Left renal pelvis (tissue), 4 donors: ENCODE measurements at places on chromosomes 11 and 22. TPM values are rescaled to one million over a fixed set of nuclear protein-coding genes. Genes with fewer than 3 reads are reported as not detected.

DNA sequence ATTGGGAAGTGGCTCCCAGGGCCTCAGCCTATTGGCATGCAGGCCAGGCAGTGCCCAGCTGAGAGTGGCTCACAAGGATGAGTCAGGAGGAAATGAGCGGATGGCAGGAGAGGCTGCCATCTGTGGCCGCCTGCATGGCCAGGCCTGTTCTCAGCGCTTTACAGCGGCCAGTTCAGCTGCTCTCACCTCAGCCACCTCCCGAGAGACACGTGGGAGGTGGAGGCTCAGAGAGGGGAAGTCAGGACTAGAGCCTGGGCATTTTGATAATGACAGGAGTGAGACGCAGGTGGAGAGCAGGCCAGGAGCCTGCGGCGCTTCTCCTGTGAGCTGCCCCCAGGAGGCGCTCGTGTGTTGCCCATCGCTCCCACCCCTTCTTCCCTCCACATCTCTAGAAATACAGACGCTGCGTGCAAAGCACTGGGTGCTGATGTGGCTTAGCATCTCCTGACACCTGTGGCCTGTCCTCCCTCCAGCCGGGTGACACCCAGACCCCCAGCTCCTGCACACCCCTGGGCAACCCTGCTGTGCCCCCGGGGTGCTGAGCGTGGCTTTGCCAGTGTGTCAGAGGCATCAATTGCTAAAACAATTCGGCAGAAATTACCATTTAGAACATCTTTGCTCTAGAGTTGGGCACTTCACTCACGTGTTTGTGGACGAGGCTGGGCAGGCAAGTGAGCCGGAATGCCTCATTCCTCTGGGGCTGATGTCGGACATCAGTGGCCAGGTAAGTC is 21.4 kb upstream of the PANX2 start:
- no peak for DNase-seq

- no peak for DNase-seq
These were observed 31.7 kb upstream of the CSNK1E start for GRCh38 chr22:38348751-38349496.

The NPAS4 gene
- 0.57 TPM for polyA plus RNA-seq

The OR10G6 gene
- polyA plus RNA-seq = not detected
